ENCODE measurements at places on chromosomes 12 and 14. TPM values are rescaled to one million over a fixed set of nuclear protein-coding genes. Genes with fewer than 3 reads are reported as not detected.

- no peak for DNase-seq
Observed at GRCh38 chr14:70976591-70976990, 69.3 kb downstream of the PCNX1 start.

DNA sequence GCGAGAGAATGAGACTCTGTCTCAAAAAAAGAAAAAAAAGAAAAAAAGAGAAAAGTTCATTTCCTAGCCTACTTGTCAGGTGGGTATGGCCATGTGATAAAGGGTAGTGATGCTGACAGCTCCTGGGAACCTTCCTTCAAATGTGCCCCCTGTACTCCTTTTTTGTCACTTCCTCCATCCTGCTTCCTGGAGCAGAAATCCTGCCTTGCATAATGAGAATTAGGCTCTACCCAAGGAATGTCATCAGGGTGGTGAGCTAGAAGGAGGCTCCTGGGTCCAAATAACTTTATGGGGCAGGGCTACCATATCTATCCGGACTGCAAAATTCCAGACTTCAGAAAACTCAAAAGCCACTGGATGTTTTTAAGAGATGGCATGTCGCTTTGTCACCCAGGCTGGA is 27.8 kb upstream of the FBXO34 start:
- DNase-seq, result no peak

DNA sequence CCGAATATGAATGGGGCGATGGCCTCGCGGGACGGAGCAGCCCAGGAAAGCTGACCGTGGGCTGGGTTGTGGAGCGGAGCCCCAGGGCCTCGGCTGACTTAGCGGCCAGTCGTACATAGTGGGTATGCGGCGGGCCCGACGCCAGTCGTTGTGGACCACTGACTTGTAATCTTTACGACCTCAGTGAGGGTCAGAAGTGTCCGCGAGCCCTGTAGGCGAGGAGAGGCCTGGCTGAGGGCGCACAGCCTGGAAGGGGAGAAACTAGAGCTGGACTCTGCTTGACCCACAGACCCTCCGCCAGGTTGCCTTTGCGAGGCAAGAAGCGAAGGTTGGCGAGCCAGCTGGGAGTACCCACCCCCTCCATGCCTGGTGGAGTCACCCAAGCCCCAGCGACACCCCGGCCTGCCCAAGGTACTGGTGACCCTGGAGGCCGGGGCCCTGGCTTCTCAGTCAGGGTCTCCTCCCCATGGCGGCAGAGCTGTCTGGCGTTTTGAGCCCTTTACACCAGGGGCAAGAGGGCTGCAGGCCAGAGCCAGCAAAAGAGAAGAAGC is 15.6 kb upstream of the DYNC1H1 start:
- no peak for DNase-seq

DNA sequence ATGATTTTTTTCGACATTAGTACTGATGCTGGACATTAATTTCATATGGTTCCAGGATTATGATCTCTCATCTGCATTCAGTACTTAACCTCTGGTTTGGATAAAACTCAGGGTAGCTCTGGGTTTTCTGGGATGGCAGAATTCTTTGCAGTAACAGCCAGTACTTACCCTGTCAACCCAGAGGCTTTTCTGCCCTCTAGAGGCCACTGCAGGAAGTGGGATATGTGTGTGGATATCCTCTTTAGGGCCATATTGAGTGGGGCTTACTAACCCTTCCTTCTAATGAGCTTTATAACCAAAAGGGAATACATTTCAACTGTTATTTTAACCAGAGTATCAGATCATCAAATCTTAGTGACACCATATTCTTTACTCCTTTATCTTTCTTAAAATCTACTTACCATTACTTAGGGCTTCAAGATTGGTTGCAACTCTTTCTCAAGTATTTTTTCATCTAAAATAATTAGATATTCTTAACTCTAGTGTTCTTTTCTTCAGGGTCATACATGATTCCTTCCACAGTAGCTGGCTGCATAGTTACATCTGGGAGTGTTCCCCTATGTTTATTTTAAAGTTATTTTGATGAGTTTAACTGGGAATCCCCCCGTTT is 488.0 kb upstream of the STXBP6 start:
- DNase-seq, result no peak

DNA sequence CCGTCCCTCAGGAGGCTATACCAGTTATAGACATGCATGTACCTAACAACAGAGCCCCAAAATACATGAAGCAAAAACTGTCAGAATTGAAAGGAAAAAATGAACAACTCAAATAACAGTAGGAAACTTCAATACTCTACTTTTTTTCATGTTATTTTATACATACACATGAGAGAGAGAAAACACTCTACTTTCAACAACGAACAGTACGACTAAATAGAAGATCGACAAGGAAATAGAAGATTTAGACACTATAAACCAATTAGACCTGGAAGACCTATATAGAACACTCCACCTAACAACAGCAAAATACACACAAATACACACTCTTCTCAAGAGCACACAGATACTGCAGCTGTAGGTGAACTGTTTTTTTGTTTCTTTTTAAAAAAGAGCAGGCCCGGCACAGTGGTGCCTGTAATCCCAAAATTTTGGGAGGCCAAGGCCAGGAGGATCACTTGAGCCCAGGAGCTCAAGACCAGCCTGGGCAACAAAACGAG is 34.7 kb upstream of the PNMA1 start:
- no peak for DNase-seq

DNA sequence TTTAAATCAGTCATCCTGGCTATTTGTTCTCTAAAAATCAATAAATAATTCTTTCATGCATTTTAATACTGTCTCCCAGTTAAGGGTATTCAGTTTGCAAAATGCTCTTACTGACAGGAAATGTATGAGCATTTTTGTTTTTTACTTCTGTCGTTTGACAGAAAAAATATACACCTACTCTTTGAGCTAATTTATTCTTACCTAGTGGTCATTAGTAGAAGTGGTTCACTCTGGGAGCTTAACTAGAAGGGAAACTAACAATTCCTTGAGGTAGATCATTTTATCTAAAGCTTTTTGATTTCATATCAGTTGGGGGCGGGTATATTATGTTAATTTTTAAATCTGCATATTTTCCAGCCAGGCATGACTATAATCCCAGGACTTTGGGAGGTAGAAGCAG is 33.8 kb upstream of the PAPLN start:
- DNase-seq, result no peak

DNA sequence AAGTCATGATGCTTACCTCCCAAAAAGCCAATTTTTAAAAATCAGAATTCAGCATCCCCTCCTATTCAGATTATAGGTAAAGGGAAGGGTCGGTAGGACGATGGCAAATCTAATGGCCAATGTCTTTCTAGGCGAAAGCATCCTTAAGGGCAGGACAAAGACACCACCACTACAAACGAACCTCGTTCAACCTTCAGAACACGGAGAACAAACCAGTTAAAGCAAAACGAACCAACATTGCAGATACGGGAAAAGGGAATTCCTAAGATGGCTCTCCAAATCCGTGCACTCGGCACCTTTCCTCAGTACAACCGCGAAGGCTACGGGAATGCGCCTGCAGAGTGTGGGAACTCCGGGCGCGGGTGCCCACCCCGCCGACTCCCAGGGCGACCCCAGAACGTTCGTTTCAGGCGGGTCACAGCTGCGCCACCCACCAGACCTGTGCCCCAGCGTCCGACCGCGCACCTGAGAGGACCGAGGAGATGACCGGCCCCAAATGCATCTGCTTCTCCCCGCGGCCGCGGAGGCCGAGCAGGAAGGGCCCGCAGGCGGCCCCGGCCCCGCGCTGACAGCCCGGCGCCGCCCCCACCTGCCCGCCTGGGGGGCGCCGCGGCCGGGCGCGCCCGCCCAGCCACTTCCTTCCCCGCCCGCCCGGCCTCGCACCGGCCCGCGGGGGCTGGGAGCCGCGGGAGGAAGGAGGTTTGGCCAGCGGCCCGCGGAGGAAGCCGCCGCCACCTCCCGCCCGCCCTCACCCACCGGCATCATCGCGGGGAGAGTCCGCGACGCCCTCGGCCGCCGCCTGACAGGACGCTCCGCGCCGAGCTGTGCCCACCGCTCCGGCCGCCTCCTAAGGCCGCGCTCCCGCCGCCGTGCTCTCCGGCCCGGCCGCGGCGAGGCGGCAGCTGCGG is 578 bp downstream of the PPP1R13B start:
- DNase-seq, result no peak

DNA sequence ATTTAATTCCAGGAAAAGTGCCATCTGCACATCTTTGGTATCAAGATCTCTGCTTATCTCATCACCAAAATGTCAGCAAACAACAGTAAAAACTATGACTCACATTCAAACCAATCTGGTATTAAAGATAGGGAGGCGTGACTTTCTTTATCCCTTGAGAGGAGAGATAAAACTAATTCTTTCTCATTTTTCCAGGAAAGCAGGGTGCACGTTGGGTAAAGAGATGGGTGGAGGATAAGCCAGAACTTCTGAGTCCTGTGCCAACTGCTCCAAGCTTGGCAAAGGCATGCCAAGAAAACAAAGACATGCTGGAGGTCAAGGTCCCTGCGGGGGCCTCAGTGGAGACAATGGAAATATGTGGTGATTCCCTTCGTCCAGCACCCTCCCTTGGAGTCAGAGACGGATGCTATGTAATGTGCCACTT is 225.8 kb upstream of the PLXNC1 start:
- DNase-seq, result no peak

GRCh38 chr14:34403646-34404045 is 58.4 kb downstream of the SPTSSA start:
- no peak for DNase-seq

Gene TMEM52B
- not detected for total RNA-seq

Gene KRT79
- 0.12 TPM for total RNA-seq

Gene XPOT
- 52.2 TPM for total RNA-seq

Gene PTGDR
- total RNA-seq, result not detected

Gene CIT
- 14.2 TPM for total RNA-seq

Data from glomerular endothelial cell (primary cell).